ENCODE measurements at places on chromosomes 5 and 9.

DNA sequence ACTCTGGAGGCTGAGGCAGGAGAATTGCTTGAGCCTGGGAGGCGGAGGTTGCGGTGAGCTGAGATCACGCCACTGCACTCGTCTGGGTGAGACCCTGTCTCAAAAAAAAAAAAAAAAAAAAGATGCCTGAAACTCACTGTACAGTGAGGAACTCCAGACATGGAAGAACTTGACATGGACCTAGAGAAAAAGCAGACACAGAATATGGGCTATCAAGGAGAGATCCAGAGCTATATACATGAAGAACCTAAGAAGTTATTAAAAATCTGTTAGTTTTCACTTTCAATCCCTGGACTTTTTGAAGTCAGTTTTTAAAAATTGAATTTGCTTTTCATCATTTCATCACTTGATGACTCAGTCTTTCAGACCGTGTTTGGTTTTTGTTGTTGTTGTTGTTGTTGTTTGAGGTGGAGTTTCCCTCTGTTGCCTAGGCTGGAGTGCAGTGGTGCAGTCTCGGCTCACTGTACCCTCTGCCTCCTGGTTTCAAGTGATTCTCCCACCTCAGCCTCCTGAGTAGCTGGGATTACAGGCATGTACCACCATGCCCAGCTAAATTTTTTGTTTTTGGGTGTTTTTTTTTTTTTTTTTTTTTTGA lies 20.3 kb downstream of the PAIP2 start:
- DNase-seq = no peak

- no peak for DNase-seq
These were observed 34.2 kb downstream of the RAI14 start for GRCh38 chr5:34690301-34690700.

DNA sequence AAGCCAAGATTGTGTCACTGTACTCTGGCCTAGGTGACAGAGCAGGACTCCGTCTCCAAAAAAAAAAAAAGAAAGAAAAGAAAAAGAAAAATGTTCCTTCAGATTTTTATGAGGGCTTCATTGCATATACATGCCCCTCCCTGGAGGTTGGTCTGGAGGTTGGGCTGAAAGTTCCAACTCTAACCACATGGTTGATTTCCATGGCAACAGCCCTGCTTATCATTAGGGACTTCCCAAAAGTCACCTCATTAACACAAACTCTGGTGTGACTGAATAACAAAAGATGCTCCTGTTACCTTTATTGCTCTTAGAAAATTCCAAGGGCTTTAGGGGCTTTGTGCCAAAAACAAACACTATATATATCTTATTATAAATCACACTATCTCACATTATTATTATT lies 113.8 kb downstream of the TMC1 start:
- DNase-seq = no peak

GRCh38 chr5:14716755-14717752 lies 52.5 kb downstream of the OTULIN start:
- no peak for DNase-seq

DNA sequence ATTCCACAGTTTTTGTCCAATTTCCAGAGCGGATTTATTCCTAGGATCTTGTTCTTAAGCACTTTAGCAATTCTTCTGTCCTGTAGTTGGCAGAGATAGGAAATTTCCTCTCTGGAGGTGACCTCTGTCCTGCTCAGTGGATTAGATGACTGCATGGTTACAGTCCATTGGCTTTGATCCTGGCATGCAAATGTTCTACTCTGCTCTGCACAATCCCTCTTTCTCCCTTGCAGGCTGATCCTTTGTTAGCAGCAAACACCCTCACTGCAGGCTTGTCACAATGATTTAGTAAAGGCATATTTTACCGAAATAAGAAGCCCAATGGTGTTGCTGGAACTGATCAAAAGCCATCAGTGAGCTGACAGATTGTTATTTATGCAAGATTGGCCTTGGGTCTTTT lies 243.8 kb downstream of the COX7C start:
- DNase-seq = no peak

DNA sequence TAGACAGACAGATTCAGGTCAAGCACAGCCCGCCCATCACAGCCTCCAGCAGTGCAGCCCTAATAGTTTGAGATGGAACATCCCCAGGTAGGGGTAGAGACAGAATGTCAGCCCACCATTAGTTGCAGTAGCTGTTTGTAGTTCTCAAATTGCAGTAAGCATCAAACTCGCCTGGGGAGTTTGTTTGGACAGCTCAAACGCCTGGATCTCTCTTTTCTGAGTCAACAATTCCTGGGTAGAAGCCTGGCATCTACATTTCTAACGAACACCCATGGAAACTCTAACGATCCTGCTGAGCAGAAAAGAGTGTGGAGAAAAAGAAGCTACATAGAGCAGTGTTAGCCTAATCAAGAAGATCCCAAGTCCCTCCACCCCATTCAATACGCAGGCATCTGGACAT lies 59.4 kb downstream of the ADAMTS16 start:
- no peak for DNase-seq

GRCh38 chr5:73115399-73116051 lies 4.8 kb upstream of the TMEM171 start:
- DNase-seq = no peak

- no peak for DNase-seq
These were observed 143.6 kb downstream of the CDH9 start for GRCh38 chr5:26894719-26895263.

- DNase-seq = peak; percentile 9
These were observed 232.1 kb downstream of the SH3GL2 start for GRCh38 chr9:17810728-17811571.

DNA sequence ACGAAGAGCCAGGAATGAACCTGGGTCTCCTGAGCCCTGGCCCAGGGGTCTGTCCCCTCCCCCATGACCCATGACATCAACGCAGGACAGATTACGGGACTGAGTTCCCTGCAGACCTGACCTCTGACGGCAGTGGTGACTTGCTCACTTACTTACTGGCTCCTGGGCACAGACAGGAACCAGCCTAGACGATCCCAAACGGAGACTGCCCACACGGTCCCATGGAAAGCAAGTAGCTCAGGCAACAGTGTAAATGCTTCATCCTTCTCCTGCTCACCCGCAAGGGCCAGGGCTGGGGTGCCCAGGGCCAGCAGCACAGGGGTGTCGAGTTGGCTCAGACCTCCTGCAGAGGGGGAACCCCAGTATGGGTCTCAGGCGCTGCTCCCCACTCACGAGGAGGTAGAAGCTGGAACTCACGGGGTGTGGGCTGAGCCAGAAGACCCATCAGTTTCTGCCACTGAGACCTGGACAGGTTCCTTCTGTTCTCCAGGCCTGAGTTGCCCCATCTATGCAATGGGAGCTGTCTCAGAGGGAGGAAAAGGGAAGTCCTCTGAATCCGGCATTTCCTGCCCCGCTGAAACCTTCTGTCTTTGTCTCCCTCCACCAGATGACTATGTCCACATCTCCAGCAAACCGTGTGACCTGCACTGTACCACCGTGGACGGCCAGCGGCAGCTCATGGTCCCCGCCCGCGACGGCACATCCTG lies 5.6 kb downstream of the ADAMTSL2 start:
- DNase-seq = no peak

DNA sequence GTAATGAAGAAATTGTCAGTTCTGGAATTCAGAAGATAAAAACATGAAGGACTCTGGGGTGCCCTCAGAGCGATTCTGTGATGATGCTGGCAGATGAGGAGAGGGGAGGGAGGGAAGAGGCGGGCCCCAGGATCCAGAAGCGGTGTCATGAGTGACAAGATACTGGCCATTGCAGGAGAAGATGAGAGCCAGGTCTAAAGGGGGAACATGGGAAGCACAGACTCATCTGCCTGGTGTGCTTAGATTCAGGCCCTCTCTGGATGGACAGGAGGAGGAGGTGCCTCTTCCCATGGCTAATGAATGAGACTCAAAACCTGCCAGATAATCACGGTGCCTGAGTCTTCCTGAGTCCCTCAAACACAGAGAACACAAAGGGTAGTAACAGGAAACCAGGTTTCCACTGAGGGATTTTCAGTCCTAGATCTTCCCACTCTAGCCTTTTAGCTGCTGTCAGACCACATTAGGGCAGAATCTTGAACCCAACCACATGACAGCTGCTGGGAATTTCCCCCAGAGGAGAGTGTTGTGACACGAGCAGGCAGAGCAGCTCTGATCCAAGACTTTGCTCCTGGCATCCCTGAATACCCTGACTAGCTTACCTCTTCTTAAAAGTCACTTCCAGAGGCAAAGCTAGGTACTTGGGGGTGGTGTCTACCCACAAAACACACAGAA lies 28.2 kb upstream of the HSPA9 start:
- no peak for DNase-seq

GRCh38 chr5:135129307-135129706 lies 95.3 kb upstream of the PITX1 start:
- no peak for DNase-seq

GRCh38 chr9:115200711-115201505 lies 83.0 kb upstream of the TNC start:
- DNase-seq = no peak

DNA sequence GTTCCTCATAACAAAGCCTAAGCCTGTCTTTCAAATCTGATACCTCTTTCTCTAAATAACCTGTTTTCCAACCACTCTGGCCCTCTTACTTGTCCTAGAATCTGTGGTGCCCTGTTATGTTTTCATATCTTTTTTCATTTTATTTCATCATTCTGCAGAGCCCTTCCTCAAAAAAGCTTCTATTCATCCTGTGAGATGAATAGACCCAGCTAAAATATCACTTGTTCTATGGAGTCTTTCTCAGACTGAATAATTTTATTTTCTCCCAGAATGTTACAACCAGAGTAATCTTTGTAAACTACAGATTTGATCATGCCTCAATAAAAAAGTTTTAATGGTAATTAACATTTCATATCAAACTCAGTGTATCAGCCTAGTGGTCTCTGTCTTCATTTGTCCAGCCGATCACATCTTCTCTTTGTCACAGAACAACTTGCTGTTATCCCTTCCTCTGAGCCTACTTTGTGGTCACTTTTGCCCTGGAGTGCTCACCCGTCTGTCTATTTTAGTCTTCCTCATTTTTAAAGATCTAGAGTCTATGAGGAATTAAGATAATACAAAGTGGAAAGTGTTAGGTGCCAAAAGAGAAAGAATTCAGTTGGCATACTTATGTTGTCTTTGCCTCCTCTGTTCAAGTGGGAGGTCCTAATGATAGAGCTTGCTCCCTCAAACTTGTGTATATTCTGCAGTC lies 77.8 kb downstream of the ZCCHC7 start:
- DNase-seq = no peak

GRCh38 chr9:4320021-4320420 lies 20.2 kb upstream of the GLIS3 start:
- no peak for DNase-seq

DNA sequence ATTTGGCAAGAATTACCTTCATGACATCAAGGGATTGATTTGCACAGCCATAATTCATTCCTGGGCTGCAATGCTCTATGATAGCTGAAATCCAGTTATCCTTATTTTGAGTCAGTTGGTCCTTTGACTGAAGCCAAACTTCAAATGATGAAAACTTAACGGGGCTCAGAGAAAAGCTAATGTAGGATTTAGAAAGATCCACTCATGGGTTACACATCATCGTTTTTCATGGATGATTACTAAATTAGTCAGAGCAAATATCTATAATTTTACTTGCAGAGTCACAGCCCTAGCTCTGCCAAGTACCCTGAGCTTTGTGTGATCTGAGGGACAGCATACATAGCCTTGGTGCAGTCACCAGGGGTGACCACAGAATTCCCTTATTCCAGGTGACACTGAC lies 27.3 kb upstream of the MUSK start:
- no peak for DNase-seq

GRCh38 chr5:55989860-55990259 lies 4.9 kb downstream of the IL6ST start:
- DNase-seq = no peak

- DNase-seq = no peak
These were observed 84.1 kb upstream of the RNF38 start for GRCh38 chr9:36484124-36484523.

GRCh38 chr5:42005561-42006153 lies 80.6 kb downstream of the FBXO4 start:
- DNase-seq = no peak

DNA sequence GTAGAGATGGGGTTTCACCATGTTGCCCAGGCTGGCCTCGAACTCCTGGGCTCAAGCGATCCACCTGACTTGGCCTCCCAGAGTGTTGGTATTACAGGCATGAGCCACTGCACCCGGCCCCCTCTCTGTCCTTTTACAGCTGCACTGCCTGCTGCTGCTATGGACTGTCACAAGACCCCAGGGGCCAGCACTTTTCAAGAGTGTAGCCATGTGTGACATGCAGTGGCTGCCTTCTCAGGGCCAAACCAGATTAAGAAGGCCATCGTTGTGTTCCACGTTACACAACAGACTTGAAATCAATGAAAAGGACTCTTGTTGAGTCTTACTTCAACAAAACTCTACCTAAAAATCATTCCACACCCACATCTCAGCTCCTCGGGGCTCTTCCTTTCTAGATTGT lies 78.9 kb upstream of the ICE1 start:
- DNase-seq = no peak

DNA sequence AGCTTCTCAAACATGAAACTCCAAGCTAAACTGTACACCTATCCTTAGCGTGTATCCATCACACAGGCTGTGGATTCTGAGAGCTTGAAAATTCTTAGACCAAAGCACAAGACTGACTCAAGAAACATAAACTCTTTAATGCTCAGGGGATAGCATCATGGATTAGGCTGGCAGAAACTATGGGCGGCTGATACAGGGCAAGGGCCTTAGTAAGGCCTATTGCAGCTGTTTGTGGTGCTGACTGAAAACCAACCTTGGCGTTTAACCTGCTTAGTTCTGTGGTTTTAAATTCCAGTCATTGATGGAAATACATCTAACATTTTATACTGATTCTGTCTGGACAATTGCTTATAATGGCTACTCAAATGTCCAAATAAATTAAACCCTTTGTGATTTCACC lies 183.7 kb downstream of the TLR4 start:
- no peak for DNase-seq

DNA sequence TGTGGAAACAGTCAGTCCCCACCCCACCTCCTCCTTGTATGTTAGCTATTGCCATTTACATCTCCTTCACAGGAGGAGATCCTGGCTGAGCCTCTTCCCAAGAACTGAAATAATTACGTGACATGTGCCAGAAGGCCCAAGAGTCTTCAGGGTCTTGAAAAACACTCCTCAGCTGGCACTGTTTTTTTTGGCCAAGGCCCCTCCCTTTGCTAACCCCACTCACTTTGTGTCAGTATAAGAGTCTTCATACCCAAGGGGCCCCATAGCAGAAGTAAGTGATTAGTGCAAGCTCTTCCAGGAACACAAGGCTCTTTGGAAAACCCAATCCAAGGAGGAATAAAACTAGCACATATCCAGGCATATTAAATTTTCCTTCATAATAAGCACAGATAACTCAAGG lies 5.7 kb upstream of the LARP1 start:
- no peak for DNase-seq

All from activated T-helper 1 cell treated with anti-CD3 and anti-CD28 coated beads, Interleukin-12 subunit alpha, Interleukin-12 subunit beta, Interleukin-2, Interleukin-4 antibody, amounts not matched to agents 30 ng/mL and 10 ng/mL and 1 ng/mL, durations not matched to agents 14 hours and 24 hours and 36 hours (primary cell).